ENCODE measurements at places on chromosomes 11 and 22.

DNA sequence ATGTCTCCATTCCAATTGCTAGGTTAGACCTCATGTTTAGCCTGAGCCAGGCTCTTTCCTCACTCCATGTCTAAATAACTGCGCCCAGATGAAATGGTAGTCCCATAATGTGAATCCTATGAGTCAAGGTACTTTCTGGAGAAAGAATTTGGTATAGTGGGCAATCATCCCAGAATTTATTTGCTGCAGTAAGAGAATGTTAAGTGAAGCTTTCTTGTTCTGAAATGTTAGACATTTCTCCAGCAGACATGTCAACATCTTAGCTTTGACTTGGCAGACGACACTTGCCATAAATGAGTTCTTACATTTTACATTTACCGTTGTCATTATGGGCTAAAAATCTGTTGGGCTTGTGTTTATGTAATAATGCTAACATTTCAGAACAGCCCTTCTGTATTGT lies 165.2 kb downstream of the PGR start:
- DNase-seq: no peak

GRCh38 chr22:49521787-49522224 lies 305.9 kb downstream of the BRD1 start:
- no peak for DNase-seq

DNA sequence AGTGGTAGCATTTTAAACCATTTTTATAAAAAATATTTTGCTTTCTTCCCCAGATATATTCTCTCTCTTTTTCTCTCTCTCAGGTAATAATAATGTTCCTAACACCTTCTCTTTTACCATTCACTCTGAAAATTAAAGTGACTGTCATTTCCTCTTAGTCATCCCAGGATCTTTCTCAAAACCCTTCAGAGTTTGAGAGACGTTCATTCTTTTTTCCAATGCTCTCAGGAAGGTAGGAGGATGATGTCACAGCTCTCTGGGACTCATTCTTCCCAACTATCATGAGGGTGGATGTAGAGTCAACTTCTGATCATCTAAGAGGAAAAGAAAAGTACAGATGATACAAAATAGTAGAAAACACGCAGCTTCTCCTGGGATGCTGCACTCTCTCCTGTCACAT lies 60.2 kb upstream of the CRTAM start:
- DNase-seq: no peak

GRCh38 chr11:119721129-119722120 lies 7.6 kb downstream of the NECTIN1 start:
- no peak for DNase-seq

DNA sequence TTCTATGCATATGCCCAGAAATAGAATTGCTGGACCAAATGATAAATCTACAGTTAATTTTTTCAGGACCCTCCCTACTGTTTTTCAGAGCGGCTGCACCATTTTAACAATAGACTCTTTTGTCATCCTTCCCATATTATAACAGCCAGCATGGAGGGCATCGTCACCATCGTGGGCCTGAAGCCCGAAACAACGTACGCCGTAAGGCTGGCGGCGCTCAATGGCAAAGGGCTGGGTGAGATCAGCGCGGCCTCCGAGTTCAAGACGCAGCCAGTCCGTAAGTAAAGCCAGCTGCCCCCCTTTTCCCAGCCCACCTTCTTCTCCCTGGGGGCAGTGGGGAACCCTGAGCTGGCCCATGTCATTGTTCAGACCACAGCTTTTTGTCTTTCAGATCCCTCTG lies 79.5 kb upstream of the TTC12 start:
- DNase-seq: no peak

DNA sequence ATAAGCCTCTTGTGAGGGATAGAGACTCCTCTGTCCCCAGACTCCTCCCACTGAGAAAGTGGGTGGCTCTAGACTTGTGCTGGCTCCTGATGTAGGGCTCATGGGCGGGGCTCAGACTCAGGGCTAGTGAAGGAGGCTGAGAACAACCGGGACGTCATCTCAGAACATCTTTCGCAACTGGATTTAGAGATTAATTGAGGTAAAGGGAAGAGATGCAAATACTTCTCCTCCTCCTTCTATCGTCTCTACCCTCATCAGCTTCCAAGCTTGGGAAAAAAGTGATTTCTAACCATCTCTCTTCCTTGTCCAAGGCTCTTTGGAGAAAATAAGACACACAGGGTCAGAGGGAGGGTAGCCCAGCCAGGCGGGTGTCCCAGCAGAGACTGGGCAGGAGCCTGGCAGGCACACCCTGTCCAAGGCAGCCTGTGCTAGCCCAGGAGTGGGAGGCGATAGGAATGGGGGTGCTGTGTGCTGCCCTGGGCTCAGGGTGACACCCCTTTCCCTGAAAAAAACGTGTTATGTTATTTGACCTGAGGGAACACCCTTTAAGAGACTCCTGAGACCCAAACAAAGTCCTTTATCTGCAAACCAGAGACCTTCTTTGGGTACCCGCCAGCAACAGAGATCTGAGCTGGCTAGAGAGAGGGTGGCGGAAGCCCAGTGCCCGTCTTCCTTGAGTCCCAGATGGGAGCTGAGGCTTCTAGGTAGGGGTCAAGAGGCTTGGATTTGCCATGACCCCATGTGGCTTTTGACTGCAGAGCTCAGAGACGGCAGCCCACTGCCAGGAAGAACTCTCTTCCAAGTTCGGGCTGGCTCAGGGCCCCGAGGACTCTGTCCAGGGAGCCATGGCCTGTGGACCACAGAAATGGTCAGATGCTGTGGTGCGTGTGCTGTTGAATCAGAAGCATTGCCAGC lies 160.9 kb downstream of the ADAMTS15 start:
- no peak for DNase-seq

DNA sequence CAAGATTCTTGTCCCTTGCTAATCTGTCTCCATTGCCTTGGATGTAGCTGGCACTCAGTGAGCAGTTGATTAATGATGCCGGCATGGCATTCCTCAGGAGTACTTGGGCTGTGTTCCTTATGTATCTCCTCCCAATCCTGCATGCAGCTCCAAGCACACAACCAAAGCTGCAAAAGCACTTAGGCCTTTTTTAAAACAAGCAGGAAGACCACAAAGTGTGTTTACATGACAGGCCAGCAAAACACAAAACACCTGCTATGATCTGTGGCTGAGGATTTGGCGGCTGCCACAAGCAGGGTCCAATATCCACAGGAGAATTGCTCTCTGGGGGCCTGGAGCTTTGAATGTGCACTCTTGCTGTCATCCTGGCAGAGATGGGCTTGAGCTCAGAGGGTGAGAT lies 8.9 kb downstream of the ABTB2 start:
- DNase-seq: no peak

GRCh38 chr11:12112750-12113149 lies 2.4 kb downstream of the MICAL2 start:
- DNase-seq: no peak

DNA sequence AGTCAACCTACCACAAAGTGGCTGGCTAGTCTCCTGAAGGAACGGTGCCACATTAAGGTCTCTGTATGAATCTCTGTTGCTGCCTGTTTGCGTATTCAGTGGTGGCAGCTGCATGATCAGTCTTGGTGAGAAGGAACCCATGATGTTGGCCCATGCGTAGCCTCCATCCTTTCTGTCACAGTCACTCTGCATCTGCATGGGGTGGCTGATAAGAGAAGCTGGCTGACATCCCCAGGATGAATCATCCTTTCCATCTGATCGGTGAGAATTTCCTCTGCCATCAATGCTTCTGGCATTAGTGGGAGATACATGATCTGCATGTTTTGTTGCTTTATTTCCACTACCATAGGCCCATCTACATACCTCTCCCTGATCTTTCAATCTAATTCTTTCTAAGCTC lies 199.0 kb upstream of the NECTIN1 start:
- DNase-seq: no peak

- no peak for DNase-seq
Measured at GRCh38 chr11:23236826-23237555, 376.7 kb upstream of the CCDC179 start.

DNA sequence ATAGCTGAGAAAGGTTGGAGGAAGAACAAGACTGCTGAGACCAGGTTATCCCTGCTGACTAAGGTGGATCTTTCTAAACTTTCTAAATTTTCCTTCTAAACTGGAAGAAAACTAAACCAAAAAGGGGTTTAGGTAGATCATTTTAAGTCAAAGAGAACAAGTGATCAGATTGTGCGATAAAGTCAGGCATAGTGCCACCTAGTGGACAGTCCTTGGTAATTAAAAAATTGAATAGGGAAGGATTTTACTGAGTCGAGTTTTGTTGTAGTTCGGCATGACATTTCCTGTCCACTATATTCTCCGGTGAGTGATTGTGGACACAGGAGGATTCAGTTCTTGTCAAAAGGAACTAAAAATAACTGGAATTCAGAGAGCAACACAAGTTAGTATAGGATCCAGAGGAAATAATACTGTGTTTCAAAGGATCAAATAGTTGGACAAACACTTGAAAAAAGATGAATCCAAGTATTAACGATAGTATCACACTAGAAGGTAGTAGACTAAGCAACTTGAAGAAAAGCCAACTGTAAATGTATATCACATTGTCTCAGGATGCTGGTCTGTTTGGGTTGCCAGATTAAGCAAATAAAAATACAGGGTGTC lies 1236.4 kb downstream of the FAM181B start:
- DNase-seq: peak; percentile 5

GRCh38 chr22:28874811-28875320 lies 8.5 kb upstream of the ZNRF3 start:
- DNase-seq: no peak

GRCh38 chr11:14969901-14970323 lies 2.2 kb downstream of the CALCA start:
- DNase-seq: no peak

- no peak for DNase-seq
Measured at GRCh38 chr11:65392899-65393298, 6.5 kb downstream of the FRMD8 start.

DNA sequence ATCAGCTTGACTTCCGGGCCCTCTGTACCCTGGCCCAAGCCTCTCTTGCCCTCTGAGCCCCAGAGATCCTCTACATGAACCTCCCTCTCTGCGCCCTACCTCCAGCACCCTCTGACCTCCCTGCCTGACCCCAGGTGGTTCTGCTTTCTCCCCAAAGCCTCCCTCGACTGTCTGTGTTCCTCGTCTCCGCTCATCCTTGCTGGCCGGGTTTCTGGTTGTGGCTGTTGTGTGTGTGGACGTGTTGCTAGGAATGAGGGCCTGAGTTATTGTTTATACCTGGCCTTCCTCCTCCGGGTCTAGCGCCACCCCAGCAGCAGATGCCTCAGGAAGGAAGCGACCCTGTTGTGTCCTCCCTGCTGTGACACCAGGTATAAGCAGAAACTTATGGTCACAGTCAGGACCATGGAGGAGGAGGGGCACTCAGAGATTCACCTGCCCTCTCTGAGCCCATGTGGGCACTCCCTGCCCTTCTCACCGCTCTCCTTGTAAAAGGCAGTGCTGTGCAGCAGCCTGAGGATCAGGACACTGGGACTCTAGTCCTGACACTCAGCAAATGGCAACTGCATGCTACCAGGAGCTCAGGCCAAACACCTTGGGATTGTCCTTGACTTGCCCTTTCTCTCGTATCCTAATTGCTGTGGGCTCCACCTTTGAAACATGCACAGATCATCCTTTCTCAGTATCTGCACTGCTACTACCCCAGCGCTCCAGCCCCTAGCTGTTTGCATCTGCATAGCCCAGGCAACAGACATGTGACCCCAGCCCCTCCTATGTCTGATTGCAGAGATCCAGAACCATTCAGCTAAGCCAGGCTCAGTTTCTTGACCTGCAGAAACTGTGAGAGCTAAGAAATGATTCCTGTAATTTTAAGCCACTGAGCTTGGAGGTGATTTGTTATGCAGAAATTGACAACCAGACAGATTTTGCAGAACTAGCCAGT lies 140.1 kb downstream of the ST3GAL4 start:
- no peak for DNase-seq

DNA sequence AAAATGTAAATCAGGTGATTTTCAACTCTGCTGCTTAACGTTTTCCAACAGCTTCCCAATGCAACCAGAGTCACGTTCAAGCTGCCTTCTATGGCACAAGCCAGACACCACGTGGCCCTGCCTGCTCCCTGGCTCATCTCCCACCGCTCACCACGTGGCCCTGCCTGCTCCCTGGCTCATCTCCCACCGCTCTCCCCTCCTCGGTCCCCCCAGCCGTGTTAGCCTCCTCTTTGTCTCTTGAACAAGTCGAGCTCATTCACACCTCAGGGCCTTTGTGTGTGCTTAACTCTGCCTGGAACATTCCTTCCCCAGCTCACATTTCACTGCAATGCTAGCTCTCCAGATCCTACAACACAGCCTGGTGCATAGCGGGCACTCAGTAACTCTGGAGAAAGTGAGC lies 307.6 kb downstream of the CTTN start:
- no peak for DNase-seq

DNA sequence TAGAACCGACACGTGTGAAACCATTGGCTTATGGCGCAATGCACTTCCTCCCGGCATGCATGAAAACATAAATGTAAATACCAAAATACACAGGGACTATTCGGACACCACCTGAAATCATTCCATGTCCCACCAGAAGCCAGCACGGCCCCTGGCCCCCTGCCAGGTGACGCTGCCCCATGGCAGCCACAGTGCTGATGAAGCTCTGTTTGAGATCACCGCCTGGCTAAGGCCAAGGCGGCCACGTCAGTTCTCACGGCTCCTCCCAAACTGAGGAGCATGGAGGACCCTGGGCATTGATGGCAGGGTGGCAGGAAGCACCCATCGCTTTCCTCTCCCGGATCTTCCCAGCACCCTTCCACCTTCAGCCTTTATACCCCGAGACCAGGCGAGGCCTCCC lies 89.5 kb downstream of the CDKN1C start:
- DNase-seq: no peak

DNA sequence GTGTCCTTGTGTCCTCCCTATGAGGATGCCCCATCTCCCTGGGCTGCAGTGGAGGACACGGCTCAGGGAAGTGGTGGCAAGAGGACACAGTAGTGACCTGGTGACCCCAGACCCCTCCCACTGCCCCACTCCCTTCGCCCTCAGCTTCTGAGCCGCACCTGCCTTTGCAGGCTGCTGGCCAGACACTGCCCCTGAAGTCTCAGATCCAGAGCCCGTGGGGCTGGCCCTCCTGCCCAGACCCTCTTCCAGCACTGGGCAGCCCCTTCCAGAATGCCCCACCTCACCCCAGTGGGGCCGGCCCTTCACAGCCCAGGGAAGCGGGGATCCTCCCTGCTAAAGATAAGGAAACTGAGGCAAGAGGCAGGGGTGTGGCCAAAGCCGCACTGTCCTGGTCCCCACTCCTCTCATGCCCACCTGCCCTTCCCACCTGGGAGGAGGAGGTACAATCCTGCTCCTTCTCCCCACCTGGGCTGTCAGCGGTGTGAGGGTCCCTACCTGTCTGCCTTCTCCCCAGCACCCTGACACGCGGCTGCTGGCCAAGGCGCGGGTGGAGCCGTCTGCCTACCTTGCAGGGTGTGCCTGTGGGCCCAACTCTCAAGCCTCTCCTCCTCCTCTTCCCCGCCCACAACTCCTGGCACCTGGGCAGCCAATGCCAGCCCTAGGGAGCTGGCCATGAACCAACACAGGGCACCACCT lies 17.3 kb downstream of the TRPM5 start:
- DNase-seq: no peak

- no peak for DNase-seq
Measured at GRCh38 chr11:1072821-1073231, 1.8 kb upstream of the MUC2 start.

Data from SK-N-MC (cell line).